ENCODE measurements at places on chromosomes 2 and 18.

DNA sequence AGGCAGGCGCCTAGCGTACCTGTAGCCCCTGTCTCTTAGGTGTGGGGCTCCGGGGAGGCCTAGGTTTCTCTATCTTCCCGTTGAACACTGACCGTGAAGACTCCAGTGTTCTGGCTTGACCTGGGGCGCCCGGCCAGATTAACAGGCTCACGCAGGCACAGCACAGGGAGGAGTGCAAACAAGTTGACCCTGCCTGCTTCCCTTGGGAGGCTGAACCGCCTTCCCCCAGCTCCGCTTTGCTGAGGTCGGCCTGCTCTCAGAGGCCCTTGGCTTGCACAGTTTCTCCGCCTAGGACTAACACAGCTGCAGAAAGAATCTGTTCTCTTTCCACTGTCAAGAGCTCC lies 567 bp downstream of the PCYOX1 start:
- no peak for DNase-seq

- DNase-seq = no peak
Observed at GRCh38 chr18:62883937-62884735, 168.8 kb downstream of the PHLPP1 start.

- no peak for DNase-seq
Observed at GRCh38 chr18:905948-906415, 1.3 kb downstream of the ADCYAP1 start.

- no peak for DNase-seq
Observed at GRCh38 chr2:191228861-191229260, 16.3 kb upstream of the MYO1B start.

- DNase-seq = no peak
Observed at GRCh38 chr2:67858886-67859285, 203.9 kb downstream of the C1D start.

- DNase-seq = no peak
Observed at GRCh38 chr2:121304941-121305340, 19.9 kb upstream of the TFCP2L1 start.

GRCh38 chr2:219073413-219074129 lies 12.8 kb upstream of the IHH start:
- DNase-seq = no peak

- DNase-seq = no peak
Observed at GRCh38 chr2:141482697-141483096, 648.1 kb downstream of the LRP1B start.

GRCh38 chr2:25349397-25349796 lies 7.7 kb upstream of the DNMT3A start:
- DNase-seq = no peak

Measured in stimulated activated CD8-positive, alpha-beta memory T cell treated with anti-CD3 and anti-CD28 coated beads, Interleukin-12 subunit alpha, Interleukin-12 subunit beta, amount 100 ng/mL, for 4 hours (primary cell).